ENCODE measurements at places on chromosomes 7 and 10.
A peak's percentile ranks its signal among the peaks of the same experiment; 100 is the strongest.

- peak; percentile 94 for DNase-seq
Observed at GRCh38 chr7:69837387-69838068, 239.3 kb downstream of the AUTS2 start.

- no peak for DNase-seq
Observed at GRCh38 chr7:104791080-104791479, 222.9 kb upstream of the KMT2E start.

- DNase-seq: no peak
Observed at GRCh38 chr10:25725917-25726716, 207.9 kb upstream of the MYO3A start.

- no peak for DNase-seq
Observed at GRCh38 chr10:31816318-31816717, 112.3 kb downstream of the ARHGAP12 start.

- DNase-seq: no peak
Observed at GRCh38 chr7:47649919-47650318, 68.0 kb upstream of the TNS3 start.

GRCh38 chr7:77651575-77652162 is 44.6 kb upstream of the RSBN1L start:
- no peak for DNase-seq

- DNase-seq: no peak
Observed at GRCh38 chr7:35871856-35872255, 71.0 kb downstream of the SEPTIN7 start.

DNA sequence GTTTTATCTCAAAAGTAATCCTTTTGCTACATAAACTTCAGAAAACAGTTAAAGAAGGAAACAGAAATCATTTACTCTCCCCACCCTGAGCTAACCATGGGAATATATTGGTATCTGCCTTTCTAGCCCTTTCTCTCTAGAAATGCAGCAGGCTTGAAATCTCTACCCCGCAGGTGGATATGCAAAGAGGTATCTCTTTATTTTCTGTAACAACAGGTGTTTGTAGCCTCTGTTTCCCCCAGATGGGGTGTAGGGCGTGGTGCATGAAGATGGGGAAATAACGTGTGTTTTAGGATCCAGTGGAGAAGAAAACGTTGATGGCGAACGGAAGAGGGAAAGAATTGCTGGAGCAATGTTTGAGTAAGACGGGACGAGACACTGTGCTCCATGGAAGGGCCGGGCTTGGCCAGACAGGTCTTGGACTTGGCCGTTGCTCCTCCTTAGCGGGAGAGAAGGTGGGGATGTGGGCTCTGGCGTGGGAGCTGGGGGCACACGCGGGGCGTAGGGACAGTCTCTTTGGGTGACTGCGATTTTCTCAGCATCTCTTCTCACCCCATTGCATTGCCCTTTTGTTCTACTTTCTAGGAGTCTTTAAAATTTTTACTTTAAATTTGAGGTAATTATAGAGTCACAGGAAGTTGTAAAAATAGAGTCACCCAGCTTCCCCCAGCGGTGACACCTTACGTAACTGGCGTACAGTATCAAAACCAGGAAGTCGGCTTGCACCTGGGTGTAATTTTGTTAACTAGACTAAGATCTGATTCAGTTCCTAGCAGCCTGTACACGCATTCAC is 82.9 kb downstream of the ELFN1 start:
- DNase-seq: no peak

DNA sequence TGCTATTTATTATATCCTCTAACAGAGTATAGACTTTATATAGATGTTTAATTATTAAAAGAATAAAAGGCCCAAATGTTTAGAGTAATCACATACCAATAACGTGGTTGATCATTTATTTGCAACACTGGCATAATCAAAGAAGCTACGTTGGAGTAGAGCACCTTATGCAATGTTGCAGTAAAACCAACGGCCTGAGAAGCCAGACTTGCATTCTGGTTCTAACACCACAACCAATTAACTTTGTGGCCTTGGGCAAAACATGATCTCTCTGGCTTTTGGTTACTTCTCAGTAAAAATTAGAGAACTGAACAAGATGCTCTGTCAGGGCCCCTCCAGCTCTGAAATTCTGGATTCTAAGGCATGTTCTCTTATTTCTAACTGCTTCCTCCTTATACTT is 476.2 kb downstream of the GRM8 start:
- DNase-seq: no peak

DNA sequence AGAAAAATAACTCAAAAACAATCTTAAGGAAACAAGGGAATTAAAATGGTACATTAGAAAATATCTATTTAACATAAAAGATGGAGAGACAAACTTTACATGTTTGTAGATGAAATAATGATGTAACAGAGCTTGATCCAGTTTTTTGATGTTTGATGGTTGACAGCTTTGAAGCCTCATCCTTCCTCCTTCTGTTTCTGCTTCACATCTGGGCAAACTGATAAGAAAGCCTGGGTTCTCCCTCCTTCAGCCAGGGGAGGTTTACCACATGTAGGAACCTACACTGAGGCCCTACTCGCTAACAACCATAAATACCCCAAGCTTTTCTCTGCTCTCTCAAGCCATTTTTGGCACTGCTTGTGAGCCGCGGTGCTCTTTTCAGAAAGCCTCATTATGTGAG is 82.8 kb upstream of the ZNF32 start:
- DNase-seq: no peak

All from NCI-H187 treated with DMSO at 0.1 percent for 48 hours (cell line).